Activated CD8-positive, alpha-beta memory T cell treated with anti-CD3 and anti-CD28 coated beads, Interleukin-2, amount 10 ng/mL, durations not matched to agents 7 days and 5 days (primary cell): ENCODE measurements at places on chromosomes 4 and X. TPM values are rescaled to one million over a fixed set of nuclear protein-coding genes. Genes with fewer than 3 reads are reported as not detected.

DNA sequence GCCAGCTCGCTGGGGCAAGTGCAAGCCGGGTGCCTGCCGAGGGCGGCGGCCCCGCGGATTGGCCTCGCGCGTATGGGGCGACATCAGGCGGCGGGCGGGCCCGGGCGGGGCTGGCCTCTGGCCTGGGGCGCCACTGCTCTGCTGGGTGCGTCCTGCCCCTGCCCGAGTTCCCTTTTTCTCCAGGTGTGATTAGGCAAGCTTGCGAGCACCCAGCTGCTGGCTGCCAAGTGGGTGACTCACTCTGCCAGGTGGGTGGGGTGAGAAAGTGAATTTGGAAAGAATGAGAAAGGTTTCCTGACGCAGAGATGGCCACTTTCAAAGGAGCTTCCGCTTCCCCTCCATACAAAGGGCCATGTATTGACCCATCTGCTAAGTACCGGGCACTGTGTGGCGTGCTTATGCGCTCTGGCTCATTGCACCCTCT lies 32.5 kb downstream of the FGFBP1 start:
- H3K27me3 ChIP-seq, result peaks cover 53% of the 10 kb centered on the region
- DNase-seq, result no peak
- H3K27ac ChIP-seq, result no peak overlapping the region
- no peak overlapping the region for H3K4me3 ChIP-seq
- no peaks in the 10 kb centered on the region for H3K36me3 ChIP-seq
- peaks cover 19% of the 10 kb centered on the region for H3K4me1 ChIP-seq

GRCh38 chrX:120236687-120237479 lies 13.7 kb upstream of the ZBTB33 start:
- H3K4me3 ChIP-seq, result no peak overlapping the region
- H3K27me3 ChIP-seq, result no peaks in the 10 kb centered on the region
- no peak for DNase-seq
- no peak overlapping the region for H3K27ac ChIP-seq
- H3K36me3 ChIP-seq, result peaks cover 5% of the 10 kb centered on the region

Gene TACR3
- not detected for total RNA-seq

DNA sequence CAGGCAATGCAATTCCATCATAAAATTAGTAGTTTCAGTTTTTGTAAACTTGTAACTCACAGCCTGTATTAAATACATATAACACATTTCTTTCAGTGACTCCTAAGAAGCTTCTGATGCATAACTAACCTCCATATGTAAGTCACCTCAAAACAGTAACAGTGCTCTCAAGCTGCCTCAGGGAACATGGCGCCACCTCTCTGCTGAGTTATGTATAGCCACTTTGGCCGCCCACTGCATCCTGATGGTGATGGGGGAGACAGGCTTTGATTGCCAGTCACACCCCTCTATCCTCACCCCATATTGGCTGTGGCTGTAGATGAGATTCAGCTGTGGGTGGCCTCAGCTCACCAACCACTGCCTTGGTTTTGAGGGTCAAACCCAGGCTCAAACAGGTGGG lies 54.3 kb downstream of the LRBA start:
- H3K36me3 ChIP-seq, result peaks cover 37% of the 10 kb centered on the region
- H3K27ac ChIP-seq, result no peak overlapping the region
- DNase-seq, result peak; percentile 62
- peaks cover 14% of the 10 kb centered on the region for H3K4me1 ChIP-seq
- H3K4me3 ChIP-seq, result no peak overlapping the region
- H3K27me3 ChIP-seq, result no peaks in the 10 kb centered on the region

GRCh38 chrX:989959-990510 lies 222.4 kb downstream of the CRLF2 start:
- no peak overlapping the region for H3K27ac ChIP-seq
- no peak overlapping the region for H3K4me3 ChIP-seq
- no peaks in the 10 kb centered on the region for H3K36me3 ChIP-seq
- no peaks in the 10 kb centered on the region for H3K27me3 ChIP-seq

Gene YY2
- total RNA-seq, result 1.7 TPM
